Activated CD4-positive, alpha-beta T cell treated with anti-CD3 and anti-CD28 coated beads, Interleukin-2, amount 10 ng/mL, durations not matched to agents 7 days and 5 days (primary cell): ENCODE measurements at places on chromosomes 2 and 18. TPM values are rescaled to one million over a fixed set of nuclear protein-coding genes. Genes with fewer than 3 reads are reported as not detected.

SPEG gene
- 2.6 TPM for total RNA-seq

ZRANB3 gene
- 6.5 TPM for total RNA-seq

RFX8 gene
- 2.1 TPM for total RNA-seq

SOCS6 gene
- 3.4 TPM for total RNA-seq

KCNIP3 gene
- total RNA-seq = not detected

CLEC4F gene
- not detected for total RNA-seq

PROKR1 gene
- not detected for total RNA-seq

GCG gene
- not detected for total RNA-seq

CD8B2 gene
- total RNA-seq = not detected

BCL11A gene
- total RNA-seq = 0.30 TPM

PLGLB1 gene
- 3.1 TPM for total RNA-seq

TEX44 gene
- total RNA-seq = not detected

CNGA3 gene
- total RNA-seq = not detected

OR6B2 gene
- total RNA-seq = not detected

SERPINB13 gene
- not detected for total RNA-seq

TSGA10 gene
- 6.6 TPM for total RNA-seq

TLX2 gene
- 0.52 TPM for total RNA-seq
